Urinary bladder (tissue), 4 donors: ENCODE measurements at places on chromosomes 5 and 9. TPM values are rescaled to one million over a fixed set of nuclear protein-coding genes. Genes with fewer than 3 reads are reported as not detected.
A peak's percentile ranks its signal among the peaks of the same experiment; 100 is the strongest.

The CDH12 gene
- total RNA-seq = 3.5 TPM

The S100Z gene
- total RNA-seq = 0.32 TPM

GRCh38 chr9:12934545-12935272, 159.9 kb downstream of the LURAP1L start:
- DNase-seq = no peak

DNA sequence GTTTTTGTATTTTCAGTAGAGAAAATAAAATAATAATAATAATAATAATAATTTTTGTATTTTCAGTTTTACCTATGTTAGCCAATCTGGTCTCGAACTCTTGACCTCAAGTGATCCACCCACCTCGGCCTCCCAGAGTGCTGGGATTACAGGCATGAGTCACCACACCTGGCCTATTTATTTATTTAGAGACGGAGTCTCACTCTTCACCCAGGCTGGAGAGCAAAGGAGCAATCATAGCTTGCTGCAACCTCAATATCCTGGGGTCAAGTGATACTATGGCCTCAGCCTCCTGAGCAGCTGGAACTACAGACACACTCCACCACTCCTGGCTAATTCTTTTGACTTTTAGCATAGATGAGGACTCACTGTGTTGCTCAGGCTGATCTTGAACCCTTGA, 167.5 kb downstream of the TLE1 start:
- DNase-seq = no peak

- peak; percentile 35 for DNase-seq
Observed at GRCh38 chr5:38845526-38846378, at the start of gene OSMR. TSS of gene OSMR (plus strand) at chr5:38846012. CDS start at chr5:38869045, 23,033 bp downstream.

DNA sequence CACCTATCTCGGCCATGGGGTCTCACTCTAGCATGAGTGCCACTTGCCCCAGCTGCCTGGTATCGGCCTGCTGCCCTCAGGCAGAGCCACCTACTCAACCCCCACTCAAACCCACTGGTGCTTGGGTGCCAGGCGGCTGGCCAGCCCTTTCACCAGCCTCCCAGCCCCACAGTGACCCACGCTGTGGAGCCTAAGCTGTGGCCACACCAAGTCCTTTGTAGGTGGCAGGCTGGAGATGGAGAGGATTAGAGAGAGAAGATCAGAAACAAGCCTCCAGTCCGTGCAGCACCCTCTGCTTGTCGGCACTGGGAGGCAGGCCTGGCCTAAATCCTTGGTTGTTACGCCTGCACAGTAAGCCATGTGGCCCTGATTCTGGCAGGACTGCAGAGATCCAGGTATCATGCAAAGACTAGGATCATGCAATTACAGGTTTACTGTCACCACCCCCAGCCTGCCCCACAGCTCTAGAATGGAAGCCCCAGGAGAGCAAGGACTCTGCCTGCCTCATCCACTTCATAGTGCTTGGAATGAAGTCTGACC, 171.7 kb downstream of the COL23A1 start:
- no peak for DNase-seq
